GM12891 (cell line): ENCODE measurements at places on chromosomes 4 and X.
A peak's percentile ranks its signal among the peaks of the same experiment; 100 is the strongest.

GRCh38 chr4:2412534-2412884 lies 5.9 kb downstream of the ZFYVE28 start:
- peak; percentile 49 for DNase-seq

DNA sequence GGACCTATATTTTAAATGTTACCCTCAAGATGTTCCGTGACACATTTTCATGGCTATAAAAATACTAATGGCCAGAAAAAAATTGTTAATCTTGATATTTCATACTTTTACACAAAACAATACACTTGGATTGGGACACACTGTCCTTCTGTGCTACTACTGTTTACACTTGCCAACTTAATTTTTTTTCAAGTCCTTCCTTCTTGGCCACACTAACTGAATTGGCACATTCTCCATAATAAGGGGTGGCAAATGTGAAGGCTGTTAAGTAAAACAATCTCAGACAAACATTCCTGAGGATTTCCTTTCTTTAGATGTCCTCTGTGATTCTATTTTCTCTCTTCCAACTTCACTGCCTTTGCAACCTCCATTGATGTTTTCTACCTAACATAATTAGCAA lies 225.8 kb downstream of the IQCM start:
- no peak for DNase-seq

- DNase-seq = no peak
These were observed 88.6 kb upstream of the MXRA5 start for GRCh38 chrX:3435057-3435456.

DNA sequence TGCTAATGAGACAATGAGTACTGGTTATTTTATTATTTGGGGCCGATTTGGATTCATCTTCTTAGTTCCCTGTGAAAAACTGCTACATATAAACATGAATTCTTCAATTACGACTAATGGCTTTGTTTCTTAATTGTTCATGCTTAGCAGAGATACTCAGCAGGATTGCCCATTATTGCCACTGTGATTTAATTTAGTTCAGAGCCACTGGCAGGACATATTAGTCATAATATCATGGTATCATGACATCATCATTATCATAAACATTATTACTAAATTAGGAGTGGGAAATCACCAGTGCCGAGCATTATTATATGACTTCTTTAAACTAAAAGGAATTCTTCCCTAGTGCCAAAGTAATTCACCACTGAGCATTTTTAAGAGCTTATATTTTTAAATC lies 201.4 kb downstream of the SPOCK3 start:
- no peak for DNase-seq

- no peak for DNase-seq
These were observed 2137.8 kb upstream of the TENM3 start for GRCh38 chr4:180105362-180105761.

DNA sequence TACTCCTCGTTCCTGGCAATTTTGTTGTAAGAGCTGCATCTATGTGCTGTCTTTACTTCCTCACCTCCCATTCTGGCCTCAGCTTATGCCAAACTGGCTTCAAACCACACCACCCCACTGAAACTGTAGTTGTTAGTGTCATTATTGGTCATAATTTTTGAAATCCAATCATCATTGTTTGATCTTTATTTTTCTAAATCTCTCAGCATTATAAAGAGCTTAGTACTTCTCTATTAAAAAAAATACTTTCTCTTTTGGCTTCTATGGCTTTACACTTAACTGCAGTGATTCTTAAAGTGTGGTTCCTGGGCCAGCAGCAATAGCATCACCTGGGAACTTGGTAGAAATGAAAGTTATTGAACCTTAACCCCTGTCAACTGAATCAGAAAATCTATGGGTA lies 83.5 kb upstream of the GRPR start:
- DNase-seq = no peak

GRCh38 chr4:159162576-159162975 lies 59.7 kb downstream of the RAPGEF2 start:
- no peak for DNase-seq

DNA sequence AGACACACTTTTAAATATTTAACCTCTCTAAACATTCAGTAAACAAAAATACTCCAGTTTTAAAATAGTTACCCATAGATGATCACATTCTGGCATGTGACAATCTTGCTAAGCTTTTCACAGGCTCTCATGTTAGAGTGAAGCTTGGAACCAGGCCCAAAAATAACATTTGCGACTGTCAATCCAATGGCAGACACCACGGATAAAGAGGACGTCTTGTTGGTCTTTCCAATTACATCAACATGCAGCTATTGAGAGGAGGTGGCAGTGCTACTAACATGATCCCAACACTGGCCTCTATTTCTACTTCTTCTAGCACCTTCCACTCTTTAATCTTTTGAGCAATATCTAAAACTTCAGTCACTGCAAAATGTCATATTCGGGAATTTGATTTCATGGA lies 970.8 kb upstream of the TENM3 start:
- DNase-seq = no peak

DNA sequence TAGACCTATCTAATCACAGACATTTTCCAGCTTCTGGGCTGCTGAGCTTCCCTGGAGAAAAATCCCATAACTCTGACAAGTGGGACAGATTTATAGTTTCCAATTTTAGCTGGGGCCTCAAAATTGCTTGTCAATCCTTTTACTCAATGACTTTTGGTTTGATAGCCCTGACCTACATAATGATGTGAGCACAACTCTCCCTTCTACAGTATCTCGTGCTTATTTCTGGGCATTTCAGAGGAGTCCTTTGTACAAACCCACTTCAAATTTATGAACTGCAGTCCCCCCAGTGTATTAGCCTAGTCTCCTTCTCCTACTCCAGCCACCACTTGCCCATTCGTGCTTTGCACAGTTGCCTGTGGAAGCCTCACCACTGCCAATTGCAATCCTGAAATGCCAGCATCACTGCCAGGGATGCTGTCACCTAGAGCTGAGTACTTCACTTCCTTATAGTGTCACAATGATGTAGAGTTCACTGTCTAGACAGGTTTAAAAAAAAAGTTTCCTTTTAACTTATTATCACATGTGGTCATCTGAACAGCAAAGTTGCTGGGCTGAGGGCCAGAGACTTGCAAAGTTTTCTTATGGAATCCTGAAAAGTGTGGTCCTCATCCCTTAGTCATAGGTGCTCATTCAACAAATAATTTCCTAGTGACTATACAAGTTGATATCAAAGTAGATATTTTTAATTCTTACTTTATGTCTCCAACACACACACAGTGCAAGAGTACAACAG lies 21.2 kb downstream of the TRAM1L1 start:
- DNase-seq = no peak

GRCh38 chr4:153114771-153115321 lies 89.4 kb upstream of the TRIM2 start:
- DNase-seq = no peak

DNA sequence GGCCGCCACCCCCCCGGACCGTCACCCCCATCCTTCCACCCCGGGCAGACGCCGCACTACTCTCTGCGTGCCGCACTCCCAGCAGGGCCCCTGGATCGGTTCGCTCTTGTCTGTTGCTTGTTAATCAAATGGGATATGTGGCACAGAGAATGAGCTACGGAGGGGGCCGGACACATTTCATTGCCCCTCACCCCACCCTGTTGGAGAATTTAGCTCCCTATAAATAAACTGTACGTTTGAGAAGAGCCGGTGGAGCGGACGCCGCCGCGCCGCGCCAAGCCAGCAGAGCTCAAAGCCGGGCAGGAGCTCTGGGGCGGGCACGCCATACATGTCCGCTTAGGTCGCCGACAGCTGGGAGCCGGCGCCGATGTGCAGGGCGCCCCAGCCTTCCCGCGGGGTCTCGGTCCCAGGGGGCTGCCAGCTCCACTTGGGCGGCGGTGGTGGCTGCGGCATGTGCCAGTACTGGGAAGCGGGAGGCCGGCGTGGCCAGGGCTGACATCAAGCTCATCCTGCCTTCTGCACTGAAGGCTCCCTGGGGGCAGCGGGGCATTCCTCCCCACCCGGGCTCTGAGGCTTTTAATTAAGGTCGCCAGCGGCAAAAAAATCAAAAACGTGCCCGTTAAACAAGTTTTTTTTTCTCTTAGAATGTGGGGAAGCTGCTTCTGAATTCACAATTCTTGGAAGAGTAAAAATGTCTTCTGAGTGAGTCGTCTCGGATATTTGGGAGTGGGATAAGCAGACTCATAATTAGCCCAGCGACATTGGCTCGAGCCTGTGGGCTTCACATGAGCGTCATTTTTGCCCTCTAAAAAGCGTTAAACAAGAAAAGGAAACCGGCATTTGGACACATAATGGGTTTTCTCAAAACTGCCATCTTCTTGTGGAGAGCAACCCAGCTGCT lies 1.1 kb upstream of the PCDH19 start:
- no peak for DNase-seq

DNA sequence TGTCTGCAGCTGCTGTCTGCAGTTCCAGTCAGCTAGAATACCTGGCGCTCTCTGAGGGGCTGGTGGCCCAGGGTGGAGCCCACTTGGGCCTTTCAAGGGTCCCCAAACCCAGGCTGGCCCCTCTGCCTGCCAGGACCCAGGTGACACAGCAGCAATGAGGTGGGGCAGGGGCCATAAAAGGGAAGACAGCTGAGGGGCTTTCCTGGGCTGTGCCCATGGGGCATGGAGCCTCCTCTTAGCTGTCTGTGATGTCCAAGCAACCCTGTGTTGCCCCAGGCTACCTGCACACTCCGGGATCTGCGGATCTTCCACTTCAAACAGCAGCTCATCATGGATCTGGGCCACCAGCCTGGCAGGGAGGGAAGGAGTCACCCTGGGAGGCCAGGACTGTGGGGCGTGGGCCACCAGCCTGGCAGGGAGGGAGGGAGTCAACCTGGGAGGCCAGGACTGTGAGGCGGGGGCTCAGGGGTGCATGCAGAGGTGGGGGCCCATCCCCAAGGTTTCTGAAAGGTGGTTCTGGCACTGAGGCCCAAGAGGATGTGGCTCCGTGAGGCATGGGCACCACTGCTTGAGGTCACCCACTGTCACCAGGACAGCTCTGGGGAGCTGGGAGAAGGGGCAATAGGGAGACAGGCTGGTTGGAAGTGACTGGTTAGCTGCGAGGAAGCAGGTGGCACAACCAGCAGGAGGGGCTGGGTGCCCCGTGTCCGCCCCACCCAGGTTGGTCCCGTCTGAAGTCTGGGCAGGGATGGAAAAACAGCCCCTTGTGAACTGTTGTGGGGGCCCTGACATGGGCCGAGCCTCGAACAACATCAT lies 16.3 kb downstream of the NAT8L start:
- no peak for DNase-seq

- DNase-seq = no peak
These were observed 34.8 kb upstream of the MUC7 start for GRCh38 chr4:70437197-70437596.

DNA sequence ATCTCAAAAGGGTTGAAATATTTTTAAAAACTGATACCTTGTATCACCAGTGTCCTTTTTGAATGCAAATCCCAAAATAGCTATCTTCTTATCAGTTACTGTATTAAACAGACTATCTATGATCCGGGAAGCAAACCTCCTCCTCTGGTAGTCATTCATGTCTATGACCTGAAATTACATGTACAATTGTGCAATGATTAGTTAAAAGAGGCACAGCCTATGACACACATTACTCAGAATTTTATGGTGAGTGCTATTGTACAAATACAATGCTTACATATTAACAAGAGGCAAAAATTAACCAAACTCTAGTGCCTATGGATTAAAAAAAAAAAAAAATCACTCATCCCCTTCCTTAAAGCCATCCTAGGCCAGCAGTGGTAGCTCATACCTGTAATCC lies 21.7 kb downstream of the UGDH start:
- DNase-seq = no peak

DNA sequence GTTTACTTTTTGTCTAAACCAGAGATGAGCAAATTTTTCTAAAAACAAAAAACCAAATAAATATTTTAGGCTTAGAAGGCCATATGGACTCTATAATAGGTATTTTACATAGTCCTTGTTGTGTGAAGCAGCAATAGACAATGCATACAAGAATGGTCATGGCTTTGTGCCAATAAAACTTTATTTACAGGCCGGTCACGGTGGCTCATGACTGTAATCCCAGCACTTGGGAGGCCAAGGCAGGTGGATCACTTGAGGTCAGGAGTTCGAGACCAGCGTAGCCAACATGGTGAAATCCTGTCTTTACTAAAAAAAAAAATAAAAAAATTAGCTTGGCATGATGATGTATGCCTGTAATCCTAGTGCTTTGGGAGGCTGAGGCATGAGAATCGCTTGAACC lies 227.6 kb downstream of the CBR4 start:
- no peak for DNase-seq

GRCh38 chrX:56569378-56570057 lies 6.1 kb downstream of the UBQLN2 start:
- no peak for DNase-seq

DNA sequence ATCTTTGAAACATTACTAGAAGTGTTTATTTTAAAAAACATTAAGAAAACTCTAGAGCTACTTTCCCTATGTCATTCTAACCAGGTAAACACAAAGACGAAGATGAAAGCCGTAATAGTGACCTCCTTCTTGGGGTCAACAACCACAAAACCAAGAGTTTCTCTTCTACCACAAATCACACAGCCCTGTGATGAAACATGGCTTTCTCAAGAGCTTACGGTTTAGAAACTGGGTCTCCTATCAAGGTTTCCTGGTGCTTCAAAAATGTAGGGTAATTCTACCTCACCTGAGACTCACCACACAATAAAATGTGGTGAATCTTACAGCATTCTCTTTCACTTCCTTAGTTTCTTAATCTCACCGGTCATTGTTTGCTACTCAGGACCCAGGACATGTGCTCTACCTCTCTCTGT lies 50.9 kb downstream of the CORIN start:
- peak; percentile 19 for DNase-seq

DNA sequence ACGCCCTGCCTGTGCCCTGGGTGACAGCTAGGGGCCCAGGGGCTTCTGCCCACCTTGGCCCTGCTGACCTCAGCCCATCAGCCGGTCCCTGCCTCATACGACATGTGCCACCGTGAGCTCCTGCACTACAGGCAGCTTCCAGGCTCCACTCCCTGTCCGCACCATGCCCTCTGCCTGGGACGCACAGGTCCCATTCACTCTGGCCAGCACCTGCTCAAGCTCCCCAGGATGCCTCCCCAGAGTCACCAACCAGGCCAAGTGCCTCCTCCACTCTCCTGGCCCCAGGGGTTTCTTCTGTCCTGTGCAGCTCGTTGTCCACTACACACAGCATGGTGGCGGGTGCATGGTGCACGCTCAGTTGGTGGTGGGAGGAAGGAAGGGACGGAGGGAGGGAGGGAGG lies 20.2 kb upstream of the MRFAP1 start:
- DNase-seq = no peak

- no peak for DNase-seq
These were observed 211.5 kb downstream of the CHRDL1 start for GRCh38 chrX:110584083-110584482.

DNA sequence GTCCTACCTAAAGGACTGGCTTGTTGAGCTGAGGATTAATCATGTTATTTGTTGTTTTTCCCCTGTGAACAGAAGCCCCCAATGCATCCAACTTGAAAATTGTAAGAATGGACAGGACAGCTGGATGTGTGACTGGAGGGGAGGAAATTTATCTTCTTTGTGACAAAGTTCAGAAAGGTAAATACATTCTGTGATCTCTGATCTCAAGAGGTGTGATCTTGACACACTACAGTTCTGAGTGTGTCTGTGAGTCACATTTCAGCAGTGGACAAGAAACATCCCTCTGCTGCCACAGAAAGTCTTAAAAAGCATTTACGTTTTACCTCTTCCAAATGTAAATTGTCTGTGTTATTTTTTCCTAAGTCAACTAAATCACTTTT lies 79.3 kb downstream of the NFKB1 start:
- no peak for DNase-seq

- no peak for DNase-seq
These were observed 101.3 kb downstream of the LARP1B start for GRCh38 chr4:128162434-128162833.

- DNase-seq = no peak
These were observed 36.9 kb downstream of the FHDC1 start for GRCh38 chr4:152972821-152973628.
